Iris pigment epithelial cell (primary cell): ENCODE measurements at places on chromosomes 7 and 10.
A peak's percentile ranks its signal among the peaks of the same experiment; 100 is the strongest.

GRCh38 chr7:95794917-95795515, 22.7 kb downstream of the DYNC1I1 start:
- DNase-seq = peak; percentile 56

DNA sequence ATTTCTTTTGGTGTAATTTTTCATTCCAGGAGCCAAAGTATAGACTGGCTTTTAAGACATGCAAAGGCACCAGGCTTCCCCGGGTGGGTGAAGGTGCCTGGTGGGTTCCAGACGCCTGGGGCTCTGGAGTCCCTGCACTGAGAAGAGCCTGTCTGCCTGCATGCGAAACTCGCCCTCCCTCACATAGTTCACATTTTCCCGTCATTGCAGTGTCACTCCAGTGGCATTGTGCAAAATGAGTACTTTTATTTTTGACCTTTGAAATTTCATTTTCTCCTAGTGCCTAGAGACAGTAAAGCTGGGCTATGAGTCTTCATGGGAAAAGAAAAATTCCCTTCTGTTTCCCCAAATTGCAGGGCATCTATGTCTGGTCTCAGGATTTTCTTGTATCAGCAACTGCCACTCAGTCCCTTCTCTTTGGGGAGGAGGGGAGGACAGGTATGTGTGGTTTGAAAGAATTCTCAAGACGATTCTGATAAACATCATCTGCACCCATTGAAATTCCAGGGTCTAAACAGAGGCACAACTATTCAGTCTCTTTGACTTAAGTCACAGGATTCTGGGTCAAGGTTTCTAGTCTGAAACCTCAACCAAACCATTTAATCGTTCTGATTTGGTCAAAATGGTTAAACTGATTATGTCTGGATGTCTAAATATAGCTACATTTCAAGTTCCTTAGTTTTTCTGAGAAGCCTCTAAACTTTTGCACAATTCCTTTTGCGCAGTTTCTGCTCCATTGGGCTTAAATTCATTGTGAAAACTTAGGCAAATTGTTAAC, 107.8 kb downstream of the CYP26A1 start:
- DNase-seq = no peak

DNA sequence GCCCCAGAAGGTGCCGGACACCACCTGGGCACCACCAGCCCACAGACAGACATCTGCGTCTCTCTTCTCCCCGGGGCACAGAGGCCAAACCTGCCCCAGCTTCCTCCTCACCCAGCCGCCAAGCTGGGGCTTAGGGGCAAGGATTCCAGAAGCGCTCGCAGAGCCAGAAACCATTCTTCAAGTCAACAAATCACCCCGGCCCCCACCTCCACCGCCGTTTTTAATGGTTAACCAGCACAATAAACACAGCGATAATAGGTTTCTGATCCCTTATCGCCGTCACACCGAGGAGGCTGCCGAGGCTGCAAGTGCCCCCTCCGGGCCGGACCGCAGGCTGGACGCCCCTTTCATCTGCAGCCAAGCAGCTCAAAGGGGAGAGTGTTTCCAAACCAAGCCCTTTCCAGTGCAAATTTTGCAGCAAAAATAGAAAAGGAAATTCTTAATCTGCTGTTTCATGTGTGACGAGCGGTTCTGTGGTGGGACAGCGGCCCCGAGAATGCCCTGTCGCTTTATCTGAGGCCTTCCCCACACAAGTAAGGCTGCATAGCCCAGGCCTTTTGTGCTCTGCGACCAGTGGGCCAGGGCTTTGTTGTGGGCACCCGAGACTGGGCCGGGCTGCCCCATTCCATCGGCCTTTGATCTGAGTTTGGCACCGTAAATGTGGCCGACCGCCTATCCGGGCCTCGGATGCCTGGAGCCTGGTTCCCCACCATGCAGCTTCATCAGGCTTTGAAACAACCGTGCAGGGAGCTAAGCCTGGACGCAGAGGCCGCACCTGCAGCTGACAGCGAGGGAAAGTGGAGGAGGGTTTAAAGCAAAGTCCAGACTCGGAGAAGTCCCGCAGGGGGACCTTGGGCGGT, 83.2 kb downstream of the FOXL3 start:
- DNase-seq = no peak

DNA sequence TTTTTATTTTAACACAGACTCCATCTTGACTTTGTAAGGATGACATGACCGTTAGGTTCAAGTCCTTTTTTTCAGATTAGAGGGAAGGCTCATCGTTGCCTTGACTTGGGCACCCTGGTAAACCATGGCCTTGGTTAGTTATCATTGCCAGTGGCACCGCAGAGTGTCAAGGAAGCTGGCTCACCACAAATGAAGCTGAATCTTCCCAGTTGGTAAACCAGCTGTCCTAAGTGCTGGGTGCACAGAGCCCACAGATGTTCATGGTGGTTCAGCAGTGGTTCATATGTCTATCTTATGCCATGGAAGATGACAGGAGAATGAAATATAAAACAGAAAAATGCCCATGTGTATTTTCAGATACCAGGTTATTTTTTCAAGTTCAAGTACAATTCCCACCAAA, 273.6 kb downstream of the PLXDC2 start:
- DNase-seq = no peak

DNA sequence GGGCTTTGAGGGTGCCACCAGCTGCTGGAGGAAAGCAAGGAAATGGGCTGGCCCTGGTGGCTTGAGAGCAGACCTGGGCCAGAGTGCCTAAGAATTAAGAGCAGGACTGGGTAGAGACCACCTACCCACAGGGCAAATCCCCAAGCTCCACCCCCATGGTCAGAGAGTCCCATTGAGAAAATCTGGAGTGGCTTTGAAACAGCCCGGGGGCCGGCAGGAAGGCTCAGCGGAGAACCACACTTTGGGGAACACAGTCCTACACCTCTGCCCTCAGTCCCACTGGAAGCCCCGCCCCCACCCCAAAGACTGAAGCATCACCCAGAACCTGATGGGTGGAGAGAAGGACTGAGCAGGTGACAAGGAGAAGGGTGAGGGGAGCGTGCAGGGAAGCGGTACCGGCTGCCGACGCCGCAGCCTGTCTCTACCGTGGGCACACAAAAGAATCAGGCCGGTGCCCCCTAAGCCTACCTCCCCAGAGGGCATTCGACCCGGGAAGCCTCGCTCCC, 3.6 kb downstream of the SMARCD3 start:
- no peak for DNase-seq

DNA sequence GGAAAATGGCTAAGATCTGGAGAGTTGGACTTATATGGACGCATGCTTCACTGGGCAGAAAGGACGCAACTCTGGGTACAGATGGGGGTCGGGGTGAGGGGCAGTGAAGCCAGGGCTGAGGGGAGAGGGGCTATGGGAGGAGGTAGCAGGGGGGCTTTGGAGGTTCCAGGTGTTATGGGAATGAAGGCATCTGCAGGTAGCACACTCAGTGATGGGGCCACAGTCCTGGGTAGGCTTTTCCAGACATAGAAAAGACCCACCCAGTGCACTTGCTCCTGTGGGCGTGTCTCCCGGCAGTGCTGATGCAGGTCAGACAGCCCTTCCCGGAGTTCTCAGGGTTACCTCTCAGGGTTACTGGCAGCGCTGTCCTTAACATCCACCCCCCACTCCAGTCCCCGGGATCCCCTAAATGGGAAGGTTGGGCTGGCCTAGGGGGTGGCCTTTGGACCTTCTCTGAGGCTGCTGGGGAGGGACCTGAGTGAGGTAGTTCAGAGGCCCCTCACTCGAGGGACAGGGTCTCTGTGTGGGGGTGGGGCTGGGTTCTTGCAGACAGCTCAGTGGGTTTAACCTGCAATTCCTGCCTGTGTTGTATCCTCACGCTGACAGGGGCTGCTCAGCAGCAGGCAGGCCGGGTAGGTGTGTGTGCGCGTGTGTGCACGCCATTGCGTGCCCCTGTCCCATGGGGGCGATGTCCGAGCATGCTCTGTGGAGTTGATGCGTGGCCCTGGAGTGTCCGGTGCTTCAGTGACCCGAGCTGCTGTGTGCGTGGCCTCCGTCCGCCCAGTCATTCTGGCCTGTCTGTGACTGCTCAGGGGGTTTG, 6.2 kb downstream of the ZYX start:
- no peak for DNase-seq

DNA sequence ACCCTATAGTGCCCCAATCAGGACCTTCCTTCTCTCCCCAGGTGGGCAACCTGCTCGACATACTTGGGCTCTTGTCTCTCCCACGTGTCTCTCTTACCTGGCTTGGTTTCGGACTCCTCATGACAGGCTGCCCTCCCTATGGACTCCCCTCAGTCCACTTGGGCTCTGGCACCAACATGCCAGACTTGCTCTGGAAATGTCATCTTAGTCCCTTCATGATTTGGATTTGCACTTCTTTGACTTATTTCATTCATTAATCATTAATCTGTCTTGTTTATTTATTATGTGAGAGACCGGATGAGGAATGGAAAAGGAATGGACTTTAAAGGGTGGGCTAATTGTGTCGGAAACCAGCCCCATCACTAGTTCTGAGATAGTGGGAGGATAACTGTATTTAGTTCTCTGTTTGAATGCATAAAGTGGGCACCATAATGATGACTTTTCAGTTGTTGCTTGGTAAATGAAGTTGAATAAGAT, 108.0 kb downstream of the SND1 start:
- no peak for DNase-seq

DNA sequence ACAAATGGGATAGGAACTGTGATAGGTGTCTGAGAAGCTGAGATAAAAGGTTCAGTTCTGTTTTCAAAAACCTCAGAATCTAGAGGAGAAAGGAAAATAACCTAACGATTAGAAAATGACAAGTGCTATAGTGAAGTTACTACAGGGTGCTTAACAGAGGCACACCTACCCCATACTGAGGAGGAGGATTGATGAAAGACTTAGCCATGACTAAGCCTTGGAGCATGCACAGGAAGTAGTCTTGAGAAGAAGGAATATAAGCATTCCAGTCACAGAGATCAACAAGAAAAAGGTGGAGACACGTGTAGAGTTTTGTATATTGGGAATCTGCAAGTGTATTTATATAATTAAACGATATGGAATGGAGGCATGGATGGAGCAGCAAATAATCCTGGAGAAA, 1225.5 kb upstream of the CELF2 start:
- DNase-seq = peak; percentile 63

GRCh38 chr10:43254881-43255633, 11.8 kb downstream of the RASGEF1A start:
- no peak for DNase-seq

GRCh38 chr7:123929107-123929506, 4.1 kb downstream of the SPAM1 start:
- DNase-seq = no peak

DNA sequence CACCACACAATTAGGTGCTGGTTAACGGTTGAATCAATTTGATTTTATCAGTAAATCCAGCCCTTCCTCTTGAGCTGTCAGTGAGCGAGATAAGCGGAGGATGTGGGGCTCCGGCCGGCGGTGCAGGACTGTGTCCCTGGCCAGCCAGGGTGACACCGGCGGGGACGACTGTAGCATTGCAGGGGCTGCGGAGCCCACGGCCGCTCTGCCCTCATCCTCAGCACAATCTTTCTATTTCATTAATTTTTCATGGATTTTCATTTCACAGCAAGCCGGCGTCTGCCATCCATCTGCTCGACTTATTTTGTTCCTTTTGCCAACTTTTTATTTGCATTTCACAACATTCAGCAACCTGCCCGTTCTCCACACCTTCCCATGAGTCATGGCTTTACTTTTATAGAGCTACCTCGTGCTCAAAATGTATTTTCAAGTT, 4.7 kb downstream of the ADARB2 start:
- DNase-seq = no peak

DNA sequence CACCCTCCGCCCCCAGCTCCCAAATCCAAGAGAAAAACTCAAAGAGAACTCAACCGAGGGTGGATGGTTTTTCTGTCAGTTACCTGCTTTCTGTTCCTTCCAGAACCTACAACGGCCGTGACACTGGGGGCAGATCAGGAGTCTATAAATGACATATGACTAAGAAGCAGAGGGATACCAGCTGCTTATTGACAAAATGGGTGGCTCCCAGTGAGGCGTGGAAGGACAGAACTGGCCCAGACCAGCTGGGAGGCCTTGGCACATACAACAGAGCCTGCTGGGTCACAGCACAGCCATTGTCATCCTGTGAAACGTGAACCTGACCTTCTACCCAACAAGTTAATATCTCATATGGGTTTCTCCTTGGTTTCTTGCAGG, 84.3 kb upstream of the ADRB1 start:
- no peak for DNase-seq

DNA sequence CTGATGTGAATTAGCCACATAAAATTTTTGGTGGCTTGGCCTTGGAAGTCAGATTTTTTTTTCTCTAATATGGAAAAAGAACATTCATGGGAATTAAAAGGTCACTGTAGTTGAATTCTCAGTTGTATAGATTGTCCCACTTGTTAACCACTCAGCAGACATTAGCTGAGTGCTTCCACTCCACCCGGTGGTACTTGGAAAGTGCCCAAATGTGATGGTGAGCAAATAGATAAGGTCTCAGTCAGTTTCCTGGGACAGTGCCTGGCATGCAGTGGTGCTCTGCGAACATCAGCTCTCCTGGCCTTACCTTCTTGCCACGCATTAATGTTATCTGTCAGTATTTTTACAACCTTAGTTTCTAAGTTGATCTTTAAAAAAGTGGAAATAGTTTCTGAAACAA, 1.4 kb downstream of the ATP5F1C start:
- peak; percentile 29 for DNase-seq

- DNase-seq = peak; percentile 55
Observed at GRCh38 chr10:101272229-101272868, 43.1 kb upstream of the LBX1 start.

DNA sequence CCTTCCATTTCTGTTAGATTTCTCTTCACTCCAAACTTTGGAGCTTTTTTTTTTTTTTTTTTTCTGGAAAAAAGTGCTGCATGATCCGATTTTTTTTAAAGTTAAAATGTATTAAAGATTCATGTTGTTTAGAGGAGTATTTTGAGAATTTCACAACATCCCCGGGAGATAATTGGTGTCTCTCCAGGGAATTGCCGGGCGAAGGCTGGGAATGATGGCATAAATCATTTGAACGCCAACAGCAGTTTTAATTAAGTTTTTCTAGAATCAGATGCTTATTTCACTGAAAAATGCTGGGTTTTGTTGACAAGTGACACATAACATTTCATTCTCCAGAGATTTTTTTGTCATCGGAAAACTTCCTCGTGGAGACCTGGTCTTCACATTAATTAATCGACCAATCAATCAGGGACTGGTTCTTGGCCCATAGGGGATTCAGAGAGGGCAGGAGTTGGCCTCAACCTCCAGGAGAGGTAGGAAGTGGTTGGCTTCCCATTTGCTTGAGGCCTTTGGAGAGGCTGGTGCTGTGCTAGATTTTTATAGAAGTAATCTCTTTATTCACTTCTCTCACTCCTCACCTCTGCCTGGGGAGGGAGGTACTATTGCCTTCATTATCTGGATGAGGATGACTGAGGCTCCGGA, 439.4 kb downstream of the TYW1 start:
- DNase-seq = no peak

- peak; percentile 5 for DNase-seq
Observed at GRCh38 chr7:111301891-111302290, 211.0 kb downstream of the LRRN3 start.

GRCh38 chr7:22665923-22666322, 61.1 kb upstream of the IL6 start:
- DNase-seq = no peak

DNA sequence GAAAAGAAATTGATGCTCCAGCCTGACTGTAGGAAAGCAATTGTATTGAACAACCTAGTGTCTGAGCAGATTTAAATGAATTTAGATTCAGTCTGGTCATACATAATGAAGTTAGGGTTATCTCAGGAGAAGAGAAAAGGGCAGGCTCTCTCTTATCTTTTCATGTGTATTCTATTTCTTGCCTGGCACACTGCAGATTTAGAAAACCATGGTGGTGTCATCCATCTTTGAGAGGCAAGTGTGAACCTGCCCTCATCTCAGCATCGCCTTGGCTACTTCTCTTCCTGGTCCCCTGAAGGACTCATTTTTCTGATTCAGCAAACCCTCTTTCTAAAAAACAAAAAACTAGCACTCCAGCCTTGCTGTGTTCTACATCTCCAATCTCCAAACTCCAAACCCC, 137.7 kb downstream of the LRRC4 start:
- no peak for DNase-seq
